ENCODE measurements at places on chromosomes 3 and 15.

- no peak for DNase-seq
Measured at GRCh38 chr3:37162501-37163245, 11.7 kb downstream of the LRRFIP2 start.

GRCh38 chr3:44506961-44507360 is 29.5 kb upstream of the ZNF445 start:
- no peak for DNase-seq

GRCh38 chr15:81880833-81881232 is 165.0 kb downstream of the MEX3B start:
- no peak for DNase-seq

- DNase-seq: no peak
Measured at GRCh38 chr15:100690032-100690794, 87.8 kb downstream of the ASB7 start.

DNA sequence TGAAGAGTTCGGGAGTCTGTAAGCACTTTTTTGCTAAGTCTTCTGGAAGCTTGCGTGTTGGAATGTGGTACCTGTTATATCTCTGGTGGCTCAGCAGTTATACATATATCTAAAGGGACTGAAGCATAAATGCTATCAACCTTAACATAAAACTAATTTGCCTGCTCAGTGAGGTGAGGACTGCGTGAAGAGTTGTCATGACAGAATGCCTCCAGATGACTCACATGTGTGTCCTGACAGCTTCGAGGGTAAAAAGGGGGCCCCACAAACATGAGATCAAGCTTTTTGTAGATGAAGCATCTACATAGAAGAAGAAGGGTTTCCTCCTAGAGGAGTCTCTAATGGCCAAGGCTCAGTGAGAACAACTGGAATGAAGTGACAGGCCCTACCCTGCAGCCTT is 88.8 kb upstream of the C3orf80 start:
- no peak for DNase-seq

DNA sequence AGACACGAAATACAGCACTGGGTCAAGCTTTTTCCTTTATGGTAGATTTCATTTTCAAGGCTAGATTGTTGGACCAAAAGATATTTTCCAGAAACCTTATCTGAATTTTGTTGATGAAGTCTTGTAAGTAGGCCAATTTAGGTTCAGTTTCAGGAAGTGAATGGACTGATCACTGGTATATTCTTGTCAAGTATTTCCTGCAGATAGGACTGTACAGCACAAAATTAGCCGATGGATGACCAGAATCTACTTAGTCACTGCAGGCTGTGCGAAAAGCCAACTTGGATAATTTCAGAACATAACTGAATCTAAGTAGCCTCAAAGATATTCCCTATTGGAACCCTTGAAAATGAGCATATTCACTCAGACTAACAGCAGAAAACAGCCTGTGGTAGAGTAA is 206.5 kb downstream of the NR1D2 start:
- DNase-seq: no peak

DNA sequence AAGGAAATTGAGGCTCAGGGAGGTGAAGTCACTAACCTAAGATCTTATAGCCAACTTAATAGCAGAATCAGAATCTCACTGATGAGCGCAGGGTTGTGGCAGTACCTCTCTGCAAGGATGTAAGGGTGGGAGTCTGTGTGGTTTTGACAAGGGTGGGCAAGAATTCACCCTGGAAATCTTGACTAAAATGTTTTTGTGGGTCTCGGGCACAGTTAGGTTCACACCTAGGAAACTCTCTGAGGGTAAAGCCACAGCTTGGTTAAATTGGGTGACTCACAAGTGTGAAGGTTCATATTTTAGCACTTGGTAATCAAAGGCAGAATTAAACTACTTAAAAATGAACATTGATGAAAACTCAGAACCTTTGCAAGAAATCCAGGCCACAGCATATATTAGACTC is 178.2 kb upstream of the EOMES start:
- DNase-seq: peak; percentile 6

DNA sequence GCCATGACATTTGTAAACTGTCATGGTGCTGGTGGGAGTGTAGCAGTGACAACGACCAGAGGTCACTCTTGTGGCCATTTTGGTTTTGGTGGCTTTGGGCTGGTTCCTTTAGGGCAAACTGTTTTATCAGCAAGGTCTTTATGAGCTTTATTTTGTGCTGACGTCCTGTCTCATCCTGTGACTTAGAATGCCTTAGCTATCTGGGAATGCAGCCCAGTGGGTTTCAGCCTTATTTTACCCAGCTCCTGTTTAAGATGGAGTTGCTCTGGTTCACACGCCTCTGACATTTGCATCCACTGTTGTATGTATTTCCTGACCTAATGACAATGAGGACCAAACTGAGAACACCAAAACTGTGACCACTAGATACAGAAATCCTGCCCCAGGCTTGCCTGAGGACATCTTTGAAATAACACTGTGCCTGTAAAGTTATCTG is 37.6 kb downstream of the RAB8B start:
- no peak for DNase-seq

All from activated CD8-positive, alpha-beta memory T cell treated with anti-CD3 and anti-CD28 coated beads for 1 hour (primary cell).